ENCODE measurements at places on chromosomes 4 and X.

DNA sequence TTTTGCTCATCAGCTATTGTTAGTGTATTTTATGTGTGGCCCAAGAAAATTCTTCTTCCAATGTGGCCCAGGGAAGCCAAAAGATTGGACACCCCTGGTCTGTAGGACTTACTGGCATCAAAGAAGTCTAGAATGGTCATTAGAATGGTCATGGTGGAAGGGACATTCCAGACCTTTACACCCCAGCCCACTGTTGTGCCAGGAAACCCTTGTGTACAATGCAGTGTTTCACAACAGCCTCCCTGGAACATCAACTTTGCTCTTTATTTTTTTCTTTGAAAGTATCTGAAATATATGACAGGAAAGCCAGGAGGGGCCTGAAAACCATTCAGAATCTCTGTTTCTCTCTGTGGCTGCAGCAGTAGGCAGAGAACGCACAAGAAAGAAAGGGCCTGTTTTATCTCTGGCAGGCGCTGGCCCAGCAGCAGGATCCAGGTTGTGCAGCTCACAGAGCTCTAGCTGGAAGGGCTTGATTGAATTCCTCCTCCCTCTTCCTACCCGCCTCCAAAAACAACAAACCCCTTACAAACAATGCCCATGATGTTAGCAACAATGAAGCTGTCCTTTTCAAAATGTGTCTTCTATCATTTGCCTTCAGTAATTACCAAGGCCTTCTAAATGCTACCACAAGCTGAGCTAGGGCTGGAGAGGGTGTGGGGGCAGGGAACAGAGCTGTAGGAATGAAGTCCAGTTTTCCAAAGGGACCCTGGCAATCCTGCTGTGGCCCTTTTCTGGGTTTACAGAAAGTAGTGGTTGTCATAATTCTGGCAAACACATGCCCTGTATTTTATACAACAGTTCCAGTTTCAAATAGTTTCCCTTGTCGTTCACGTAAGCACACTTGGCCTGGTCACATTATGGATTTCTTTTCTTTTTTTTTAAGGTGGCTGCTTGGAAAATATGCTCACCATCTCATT, 32.3 kb upstream of the TFDP3 start:
- DNase-seq = no peak

DNA sequence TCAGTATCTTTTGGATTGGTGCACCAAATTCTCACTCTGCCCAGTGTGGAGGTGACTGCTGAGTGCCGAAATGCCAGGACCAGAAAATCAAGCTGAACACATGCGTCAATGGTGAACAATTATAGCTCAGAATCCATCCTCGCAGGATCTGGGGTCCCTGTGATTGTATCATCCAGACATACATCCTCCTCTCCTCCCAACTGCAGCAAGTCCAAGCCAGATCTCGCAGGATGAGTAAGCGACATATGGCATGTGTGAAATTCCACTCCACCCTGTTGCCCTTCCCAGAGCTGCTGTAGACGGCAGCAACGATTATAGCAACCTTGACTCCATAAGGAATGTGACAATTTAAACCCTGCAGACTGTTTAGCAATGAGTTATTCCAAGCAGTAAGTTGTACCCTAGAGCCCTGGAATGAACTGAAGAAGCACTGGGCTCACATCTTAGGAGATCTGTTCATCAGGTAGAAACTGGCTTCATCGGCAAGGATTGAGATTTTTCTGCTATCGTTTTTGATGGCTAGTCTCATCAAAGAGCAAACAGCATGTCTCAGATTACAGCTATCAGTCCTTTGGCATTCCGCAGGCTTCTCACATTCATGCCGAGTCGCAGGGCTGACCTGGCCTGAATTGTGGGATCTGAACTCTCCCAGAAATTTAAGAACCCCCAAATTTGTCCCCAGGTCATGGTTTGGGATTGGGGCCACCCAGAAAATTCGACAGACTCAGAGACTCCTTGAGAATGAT, 35.5 kb upstream of the SORBS2 start:
- no peak for DNase-seq

GRCh38 chrX:23503835-23504539, 163.3 kb upstream of the PRDX4 start:
- no peak for DNase-seq

- no peak for DNase-seq
Observed at GRCh38 chrX:107682256-107682655, 53.9 kb downstream of the PRPS1 start.

GRCh38 chr4:7425124-7425523, 9.6 kb downstream of the PSAPL1 start:
- no peak for DNase-seq

- DNase-seq = no peak
Observed at GRCh38 chr4:56857601-56858309, 36.3 kb upstream of the SPINK2 start.

- DNase-seq = no peak
Observed at GRCh38 chr4:177302371-177303100, 7.1 kb upstream of the NEIL3 start.

DNA sequence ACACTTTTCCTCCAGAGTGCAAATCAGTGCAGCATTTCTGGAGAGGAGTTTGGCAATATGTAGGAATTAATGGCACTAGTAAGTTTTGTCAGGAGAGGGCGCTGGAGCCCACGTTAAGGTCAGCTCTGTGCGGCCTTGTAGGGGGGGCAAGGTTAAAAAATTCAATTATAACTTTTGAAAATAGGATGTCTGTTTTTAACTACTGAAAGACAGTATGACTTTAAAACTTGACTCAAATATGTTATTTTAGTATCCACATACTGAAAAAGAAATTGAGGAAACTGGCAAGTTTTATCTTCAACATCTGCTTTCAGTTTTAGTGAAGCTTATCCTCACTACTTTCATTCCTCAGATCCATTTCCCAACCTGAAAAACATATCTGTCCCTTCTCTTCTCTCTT, 30.9 kb upstream of the HSD17B13 start:
- peak; percentile 38 for DNase-seq

GRCh38 chr4:184163813-184164212, 53.9 kb downstream of the ENPP6 start:
- DNase-seq = no peak

- no peak for DNase-seq
Observed at GRCh38 chr4:4851081-4851480, 8.4 kb upstream of the MSX1 start.

DNA sequence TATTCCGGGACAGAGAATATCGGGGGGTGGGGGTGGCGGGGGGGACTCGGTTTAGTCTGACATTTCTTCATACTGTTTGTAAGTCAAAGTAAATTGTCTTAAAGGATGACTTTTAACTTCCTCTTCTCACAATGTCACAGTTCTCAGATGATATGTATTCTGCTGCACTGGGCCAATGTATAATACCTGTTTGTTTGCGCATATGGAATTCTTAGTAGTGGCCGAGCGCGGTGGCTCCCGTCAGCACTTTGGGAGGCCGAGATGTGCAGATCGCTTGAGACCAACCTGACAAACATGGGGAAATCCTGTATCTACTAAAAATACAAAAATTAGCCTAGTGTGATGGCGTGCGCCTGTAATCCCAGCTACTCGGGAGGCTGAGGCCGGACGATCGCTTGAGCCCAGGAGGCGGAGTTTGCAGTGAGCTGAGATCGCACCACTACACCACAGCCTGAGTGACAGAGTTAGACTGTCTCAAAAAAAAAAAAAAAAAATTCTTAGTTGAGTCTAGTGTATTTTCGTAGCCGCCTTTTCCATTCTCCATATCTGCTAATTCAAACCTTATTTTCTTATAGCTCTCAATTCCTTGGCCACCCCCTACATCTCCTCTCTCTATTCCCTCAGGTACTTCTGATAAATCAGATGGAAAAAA, 851 bp downstream of the POLR2B start:
- peak; percentile 33 for DNase-seq

DNA sequence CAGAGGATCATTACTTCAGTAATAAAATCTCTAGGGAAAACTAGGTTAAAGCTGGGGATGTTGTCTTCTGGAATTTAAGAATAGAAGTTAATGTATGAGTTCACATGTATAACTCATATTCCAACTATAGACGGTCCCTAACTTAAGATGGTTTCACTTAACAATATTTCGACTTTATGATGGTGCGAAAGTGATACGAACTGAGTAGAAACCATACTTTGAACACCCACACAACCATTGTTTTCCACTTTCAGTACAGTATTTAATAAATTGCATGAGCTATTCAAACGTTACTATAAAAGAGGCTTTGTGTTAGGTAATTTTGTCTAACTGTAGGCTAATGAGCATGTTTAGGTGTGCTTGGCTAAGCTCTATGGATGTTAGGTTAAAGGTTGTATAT, 38.7 kb downstream of the CCSER1 start:
- no peak for DNase-seq

- no peak for DNase-seq
Observed at GRCh38 chr4:163393471-163393870, 49.8 kb downstream of the NPY5R start.

GRCh38 chr4:153152501-153153338, 51.5 kb upstream of the TRIM2 start:
- DNase-seq = peak; percentile 83

DNA sequence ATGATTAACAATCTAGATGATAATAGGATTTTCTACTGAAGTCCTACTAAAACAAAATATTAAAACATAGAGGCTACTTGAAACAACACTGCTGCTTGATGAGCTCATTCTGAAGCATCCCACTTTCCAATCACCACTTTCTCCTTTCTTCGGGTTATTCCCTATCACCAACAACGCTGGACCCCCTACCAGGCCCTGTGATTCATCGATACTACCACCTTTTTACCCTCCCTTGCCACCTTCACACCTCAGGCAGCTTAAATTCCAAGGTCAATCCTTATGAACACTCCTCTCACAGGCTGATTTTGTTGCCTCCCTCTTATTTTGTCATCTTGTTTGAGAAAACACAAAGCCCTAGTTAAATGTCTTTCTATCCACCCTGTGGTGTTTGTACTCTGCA, 102.6 kb downstream of the IQCM start:
- no peak for DNase-seq

DNA sequence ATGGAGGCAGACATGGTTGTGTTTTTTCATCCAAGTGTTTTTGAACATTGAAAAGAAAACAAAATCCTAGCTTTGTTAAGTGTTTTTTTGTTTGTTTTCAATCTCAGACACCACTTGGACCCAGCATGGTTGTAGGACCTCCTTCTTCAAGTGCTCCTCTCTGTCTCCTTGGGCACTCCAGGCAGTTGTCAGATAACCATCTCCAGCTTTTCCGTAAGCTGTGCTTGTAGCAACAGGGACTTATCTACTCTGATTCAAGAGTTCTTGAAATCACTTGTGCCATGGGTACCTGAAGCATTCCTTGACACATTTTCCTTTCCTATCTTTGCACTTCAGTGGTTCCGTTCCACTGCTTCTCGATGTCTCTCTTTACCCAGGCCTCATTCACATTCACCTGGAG, 334.9 kb upstream of the DDX53 start:
- no peak for DNase-seq

- no peak for DNase-seq
Observed at GRCh38 chr4:105996845-105997244, 101.6 kb downstream of the NPNT start.

GRCh38 chr4:88866862-88867550, 169.4 kb upstream of the NAP1L5 start:
- no peak for DNase-seq

DNA sequence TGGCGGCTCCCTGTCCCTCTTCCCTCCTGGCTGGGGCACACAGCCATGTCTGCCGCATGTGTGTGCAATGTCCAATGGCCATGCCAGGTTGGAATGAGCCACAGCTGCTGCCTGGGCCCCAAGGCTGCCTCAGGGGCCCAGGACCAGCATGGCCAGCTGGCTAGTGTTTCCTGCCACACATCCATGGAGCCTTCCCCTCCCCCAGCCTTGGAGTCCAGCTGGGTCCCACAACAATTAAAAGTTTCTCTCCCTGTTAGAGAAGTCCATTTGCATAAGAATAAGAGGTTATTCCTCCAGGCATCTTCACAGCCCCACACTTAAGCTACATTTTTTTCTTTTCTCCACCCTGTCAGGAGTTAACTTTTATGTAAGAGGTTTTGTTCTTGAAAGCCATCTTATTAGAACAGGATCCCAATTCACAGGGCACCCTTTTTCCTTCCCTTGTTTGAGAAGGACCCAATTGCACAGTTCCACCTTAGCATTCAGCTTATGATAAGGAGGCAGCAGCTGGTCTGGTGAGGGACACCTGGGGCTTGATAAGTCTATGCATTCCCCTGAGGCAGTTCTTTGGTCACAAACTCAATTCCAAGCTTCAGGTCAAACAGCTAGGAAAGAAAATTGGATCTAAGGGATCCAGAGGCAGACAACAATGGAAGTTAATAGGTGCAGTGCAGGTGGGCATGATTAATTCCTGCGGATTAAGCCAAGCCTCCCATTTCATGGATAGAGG, 963.3 kb upstream of the GRIA3 start:
- DNase-seq = no peak

DNA sequence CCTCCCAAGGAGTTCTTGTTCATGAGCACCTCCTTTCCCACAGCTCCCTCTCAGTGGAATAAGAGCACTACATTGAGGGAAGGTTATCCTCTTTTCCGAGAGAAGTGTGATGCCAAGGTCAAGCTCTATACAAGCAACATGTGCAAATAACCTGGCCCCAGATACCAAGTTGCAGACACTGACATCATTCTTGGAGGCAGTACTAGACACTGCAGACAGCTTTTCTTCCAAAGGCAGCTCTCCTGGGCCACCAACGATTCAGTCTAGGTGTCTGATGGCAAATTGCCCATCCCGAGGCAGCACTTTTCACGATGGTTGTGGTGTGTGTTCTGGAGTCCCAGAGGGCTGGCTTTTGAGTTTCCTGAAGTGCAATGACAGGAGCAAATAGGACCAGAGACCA, 384.9 kb downstream of the TLL1 start:
- DNase-seq = no peak

DNA sequence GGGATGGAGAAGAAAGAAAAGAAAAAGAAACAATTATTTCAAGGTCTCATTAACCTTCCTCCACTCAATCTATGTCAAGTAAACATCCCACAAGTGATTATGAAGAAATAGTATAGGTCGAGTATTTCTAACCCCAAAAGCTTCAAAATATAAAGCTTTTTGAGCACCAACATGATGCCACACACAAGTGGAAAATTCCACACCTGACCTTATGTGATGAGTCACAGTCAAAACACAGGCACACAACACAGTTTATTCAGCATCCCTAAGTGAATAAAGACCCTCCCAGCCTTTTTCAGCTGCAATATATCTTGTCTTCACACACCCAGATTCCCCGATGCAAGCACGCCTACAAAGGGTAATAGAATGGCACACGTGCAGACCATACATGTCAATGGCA, 51.7 kb upstream of the VEGFC start:
- no peak for DNase-seq

All from CD4-positive, alpha-beta T cell treated with Interleukin-6 for 4 hours (primary cell).